Myometrial cell (primary cell): ENCODE measurements at places on chromosomes 2 and 18. TPM values are rescaled to one million over a fixed set of nuclear protein-coding genes. Genes with fewer than 3 reads are reported as not detected.

The TOGARAM2 gene
- total RNA-seq = under 0.01 and 0.53 TPM in 2 replicates

The R3HDM1 gene
- total RNA-seq = 12.7 and 13.3 TPM in 2 replicates

The CCDC141 gene
- not detected in 2 replicates for total RNA-seq

The FLACC1 gene
- total RNA-seq = 0.35 TPM in 1 of 2 replicates, not detected in the other

The DNAJC5G gene
- total RNA-seq = not detected in 2 replicates

The IL1R2 gene
- total RNA-seq = 0.53 TPM in 1 of 2 replicates, not detected in the other
